Activated naive CD4-positive, alpha-beta T cell (primary cell): ENCODE measurements at places on chromosomes 16 and 17.

- DNase-seq = no peak
Observed at GRCh38 chr17:59365383-59365981, 34.0 kb downstream of the YPEL2 start.

GRCh38 chr16:3009568-3010390 is 2.9 kb upstream of the CLDN9 start:
- DNase-seq = no peak

GRCh38 chr17:13635951-13636350 is 34.2 kb upstream of the HS3ST3A1 start:
- DNase-seq = no peak

- no peak for DNase-seq
Observed at GRCh38 chr16:66199189-66199588, 167.3 kb upstream of the CDH5 start.

GRCh38 chr17:70265471-70265870 is 96.1 kb downstream of the KCNJ2 start:
- DNase-seq = no peak

GRCh38 chr17:11121341-11121985 is 119.5 kb upstream of the SHISA6 start:
- no peak for DNase-seq

GRCh38 chr16:49260253-49260652 is 21.4 kb downstream of the CBLN1 start:
- no peak for DNase-seq

DNA sequence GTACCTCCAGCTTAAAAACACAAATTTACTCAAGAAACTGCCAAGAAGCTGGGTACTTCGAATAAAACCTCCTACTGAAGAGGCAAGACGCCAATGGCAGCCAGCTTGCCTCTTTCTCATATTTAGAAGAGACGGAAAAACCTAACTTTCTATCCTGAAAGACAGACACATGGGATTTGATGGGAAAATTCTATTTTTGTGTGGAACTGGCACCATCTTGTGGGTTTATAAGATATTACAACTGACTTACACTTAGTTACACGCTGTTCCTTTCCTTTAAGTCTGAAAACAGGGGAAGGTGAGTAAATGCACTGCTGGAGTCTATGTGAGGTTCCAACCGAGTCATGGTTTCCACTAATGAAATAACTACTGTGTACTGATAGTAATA is 10.3 kb downstream of the ZNF18 start:
- no peak for DNase-seq

DNA sequence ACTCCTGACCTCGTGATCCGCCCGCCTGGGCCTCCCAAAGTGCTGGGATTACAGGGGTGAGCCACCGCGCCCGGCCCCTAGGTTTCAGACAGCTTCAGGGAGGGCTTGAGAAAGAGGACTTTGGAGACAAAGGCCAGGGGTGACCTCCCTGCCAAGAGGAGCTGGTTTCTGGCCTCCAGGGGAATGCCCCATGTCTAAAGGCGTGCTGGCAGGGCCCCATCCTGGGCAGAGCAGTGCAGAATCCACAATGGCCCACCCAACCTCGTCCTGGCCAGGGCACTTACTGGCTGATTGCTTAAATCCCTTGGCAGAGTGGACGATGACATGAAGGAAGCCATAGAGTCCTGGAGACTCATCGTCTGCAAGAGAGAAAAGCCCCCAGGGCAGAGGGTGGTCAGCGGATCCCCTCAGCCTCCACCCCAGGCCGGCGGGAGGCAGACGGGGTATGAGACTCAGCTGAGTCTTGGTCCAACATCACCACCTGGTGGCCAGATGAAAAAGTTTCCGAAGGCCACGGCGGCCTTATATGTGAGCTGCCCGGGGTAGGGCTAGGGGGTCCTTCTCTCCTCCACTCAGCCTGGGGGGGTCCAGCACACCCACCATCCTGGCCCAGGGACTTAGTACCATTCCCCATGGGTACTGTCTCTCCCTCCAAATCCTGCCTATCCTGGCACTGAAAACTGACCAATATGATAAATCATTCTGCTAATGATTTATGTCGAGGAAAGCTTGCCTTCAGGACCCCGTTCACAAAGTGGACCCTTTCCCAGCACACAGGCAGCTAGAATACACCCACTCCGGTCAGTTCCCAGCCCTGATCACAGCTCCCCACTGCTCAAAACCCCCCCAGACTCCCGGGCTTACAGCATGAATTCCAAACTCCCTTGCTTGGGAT is 59.1 kb downstream of the TIMM22 start:
- DNase-seq = no peak

DNA sequence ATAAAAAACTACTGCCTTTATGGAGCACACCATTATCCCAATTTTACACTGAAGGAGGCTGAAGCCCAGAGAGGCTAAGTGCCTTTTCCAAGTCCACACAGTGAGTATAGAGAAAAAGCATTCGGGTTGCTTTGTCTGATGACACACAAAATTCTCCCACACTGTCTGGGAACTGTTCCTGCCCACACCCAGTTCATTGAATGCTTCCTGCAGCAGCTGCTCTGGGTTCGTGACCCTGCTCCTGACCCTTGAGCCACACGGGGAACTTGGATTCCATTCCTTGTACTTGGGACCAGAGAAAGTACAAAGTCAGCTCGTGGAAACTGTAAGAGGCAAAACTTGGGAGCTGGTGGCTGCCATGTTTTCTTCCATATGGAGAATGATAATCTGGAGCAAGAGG is 57.9 kb downstream of the AKAP1 start:
- DNase-seq = no peak

- DNase-seq = no peak
Observed at GRCh38 chr16:79776243-79776847, 175.8 kb upstream of the MAF start.

- DNase-seq = no peak
Observed at GRCh38 chr17:12342609-12343435, 322.1 kb downstream of the MAP2K4 start.

DNA sequence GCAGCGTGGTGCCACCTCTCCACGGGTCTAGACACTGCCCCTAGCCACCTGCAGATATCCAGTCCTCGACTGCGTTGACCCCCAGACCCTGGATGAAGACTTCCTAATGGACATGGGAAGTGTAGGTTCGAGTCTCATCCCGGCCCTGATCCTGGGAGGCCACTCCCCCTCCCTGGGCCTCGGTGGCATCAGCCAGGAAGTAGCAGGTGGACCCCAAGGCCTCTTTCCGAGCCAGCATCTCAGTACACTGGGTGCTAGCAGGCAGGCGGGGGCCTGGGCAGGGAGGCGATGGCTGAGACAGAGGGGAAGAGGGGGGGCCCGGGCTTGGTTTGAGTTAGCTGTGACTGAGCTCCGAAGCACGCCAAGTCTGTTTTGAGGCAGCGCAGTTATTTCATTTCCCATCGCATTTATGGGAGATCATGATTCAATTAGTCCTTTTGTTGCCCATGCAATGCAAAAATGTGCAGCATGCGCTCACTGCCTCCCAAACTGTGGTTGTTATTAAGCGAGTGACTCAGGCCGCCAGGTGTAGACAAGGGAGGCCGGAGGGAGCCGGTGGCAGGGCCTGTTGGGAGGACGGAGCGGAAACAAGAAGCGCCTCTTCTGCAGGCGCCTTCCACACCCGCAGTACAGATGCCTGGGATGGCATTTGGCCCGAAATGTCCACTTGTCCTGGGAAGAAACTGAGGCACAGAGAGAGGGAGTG is 25.3 kb upstream of the ZNF469 start:
- DNase-seq = no peak
